ENCODE measurements at places on chromosomes 2 and 18.

GRCh38 chr2:47251404-47251675, 96.2 kb upstream of the STPG4 start:
- no peak for DNase-seq

DNA sequence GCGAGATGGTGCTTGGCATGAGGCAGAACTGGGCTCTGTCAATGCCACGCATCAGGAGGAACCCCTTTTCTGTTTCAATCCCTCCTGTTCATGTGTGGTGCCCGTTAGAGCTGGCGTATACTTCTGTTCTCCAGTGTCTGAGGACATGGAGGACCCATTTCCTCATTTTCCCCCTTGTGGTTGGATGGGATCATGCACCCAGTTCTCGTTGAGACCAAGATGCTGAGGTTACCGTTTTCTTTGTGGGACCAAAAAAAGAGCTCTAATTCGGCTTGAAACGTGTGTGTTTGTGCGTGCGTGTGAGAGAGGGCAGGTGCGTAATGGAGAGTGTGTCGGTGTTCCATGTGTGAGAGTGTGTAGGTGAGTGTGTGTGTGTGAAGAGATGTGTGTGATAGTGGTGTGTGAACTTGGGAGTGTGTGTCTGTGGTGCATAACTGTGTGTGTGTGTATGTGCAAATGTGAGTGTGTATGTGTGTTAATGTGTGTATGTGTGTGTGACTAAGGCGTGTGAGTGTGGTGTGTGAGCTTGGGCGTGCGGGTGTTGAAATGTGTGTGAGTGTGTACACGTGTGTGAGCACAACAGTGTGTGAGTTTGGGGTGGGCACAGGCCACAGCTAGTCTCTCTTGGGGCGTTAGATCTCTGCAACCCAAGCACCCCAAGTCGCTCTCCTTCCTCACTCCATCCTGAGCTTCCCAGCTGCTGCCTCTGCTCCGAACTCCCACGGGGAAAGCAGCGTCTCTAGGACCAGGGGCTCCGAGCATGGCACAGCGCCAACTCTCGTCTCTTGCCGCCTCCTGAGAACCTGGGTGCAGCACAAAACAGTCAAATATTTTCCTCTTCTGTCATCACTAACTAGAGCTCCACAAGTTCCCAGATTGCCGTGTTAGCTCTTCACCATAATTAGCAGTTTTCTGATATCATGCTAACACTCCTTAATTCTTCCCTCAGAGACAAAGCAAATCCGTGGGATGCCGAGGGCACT, 75.8 kb downstream of the LONRF2 start:
- DNase-seq: peak; percentile 13

DNA sequence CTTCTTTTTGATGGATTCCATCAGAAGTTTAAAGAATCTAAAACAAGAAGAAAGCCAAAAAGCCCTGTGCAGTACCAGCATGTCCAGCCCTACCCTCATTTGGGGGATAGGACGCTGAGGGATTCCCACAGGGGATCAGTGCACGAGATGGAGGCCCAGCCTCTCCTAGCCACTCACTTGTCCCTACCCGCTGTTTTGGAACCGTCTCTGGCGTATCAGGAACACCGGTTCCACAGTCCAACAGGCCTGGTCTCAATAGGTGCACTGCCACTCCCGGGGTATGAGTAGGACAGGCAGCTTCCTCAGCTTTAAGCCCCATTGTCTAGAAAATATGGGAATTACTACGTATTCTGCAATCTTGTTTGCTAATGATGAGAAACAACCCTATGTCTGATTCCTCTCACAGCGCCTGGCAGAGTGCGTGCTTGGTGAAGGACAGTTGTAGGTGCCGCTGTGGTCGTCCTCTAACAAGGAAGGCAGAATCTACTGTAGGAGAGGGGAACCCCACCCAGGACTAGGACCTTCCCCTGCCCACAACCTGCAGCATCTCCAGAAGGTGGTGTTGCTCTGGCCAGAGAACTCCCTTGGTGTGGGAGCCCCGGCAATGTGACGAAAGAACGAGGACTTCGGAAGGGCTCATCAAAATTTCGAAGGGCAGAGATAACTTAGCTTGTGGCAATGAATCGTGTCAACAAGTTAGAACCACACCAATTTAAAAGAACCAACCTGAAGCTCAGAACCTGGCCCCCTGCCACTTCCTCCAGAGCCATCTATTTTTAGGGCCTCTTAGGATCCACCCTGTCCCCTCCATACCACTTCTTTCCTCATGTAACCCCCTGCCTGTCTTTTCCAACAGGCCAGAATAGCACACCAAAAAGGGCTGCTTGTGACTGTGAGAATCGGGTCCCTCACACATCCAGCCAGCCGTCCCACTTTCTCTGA, 71.7 kb downstream of the POLR1A start:
- DNase-seq: no peak

DNA sequence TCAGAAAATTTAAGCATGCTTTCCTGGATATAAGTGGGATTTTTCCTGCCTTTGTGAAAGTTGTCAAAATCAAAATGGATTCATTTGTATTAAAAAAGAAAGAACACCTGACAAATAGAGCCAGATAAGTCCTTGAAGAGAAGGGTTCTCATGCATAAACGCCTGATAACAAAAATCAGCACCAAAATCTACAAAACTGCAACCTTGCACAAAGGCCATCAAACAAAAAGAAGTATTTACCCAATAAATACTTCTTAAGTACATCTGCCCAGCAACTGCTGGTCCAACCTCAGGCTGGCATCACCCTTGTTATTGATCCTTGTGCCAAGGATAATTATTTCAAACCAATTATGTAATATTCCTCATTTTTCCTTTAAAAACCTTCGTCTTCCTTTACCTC, 315.9 kb downstream of the GPD2 start:
- DNase-seq: no peak

- DNase-seq: no peak
Observed at GRCh38 chr2:172342611-172343010, 84.8 kb upstream of the ITGA6 start.

DNA sequence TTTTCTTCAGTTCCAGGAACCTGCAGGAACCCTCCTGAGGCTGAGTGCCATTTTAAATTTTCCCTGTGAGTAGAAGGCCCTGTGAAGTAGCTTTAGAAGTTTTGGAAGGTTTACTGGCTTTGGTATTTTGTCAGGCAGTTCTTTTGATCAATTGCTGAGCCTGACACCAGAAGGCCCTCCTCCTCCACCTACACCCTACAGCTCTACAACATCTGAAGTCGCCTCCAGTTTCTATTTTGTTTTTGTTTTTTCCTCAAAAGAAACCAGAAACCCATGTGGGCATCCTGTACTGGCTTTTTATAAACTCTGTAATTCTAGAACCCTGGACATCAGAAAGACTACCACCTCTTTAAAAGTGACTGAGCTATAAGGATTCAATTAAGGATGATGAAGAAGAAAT, 153.7 kb downstream of the NRXN1 start:
- DNase-seq: no peak

GRCh38 chr18:26215247-26215970, 10.8 kb upstream of the TAF4B start:
- DNase-seq: peak; percentile 39

DNA sequence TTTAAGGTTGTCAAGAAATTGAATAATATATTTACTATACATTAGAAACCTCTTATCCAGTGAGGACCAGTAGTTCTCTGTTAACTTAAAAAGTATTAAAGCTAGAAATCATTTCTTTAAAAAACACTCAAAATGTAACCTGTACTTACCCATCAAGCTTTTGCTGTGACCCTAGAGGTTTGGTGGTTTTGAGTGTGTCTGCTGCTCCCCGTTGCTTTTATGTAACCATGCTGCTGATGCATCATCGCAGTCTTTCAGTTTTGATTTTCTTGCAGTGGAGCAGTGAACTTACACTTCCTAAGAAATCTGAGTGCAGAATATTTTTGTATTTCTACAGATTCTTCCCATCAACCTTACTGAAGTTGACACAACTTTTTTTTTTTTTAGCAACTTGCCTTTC, 34.2 kb downstream of the MRPS9 start:
- no peak for DNase-seq

- DNase-seq: no peak
Observed at GRCh38 chr2:174063492-174064092, 98.4 kb upstream of the SP3 start.

DNA sequence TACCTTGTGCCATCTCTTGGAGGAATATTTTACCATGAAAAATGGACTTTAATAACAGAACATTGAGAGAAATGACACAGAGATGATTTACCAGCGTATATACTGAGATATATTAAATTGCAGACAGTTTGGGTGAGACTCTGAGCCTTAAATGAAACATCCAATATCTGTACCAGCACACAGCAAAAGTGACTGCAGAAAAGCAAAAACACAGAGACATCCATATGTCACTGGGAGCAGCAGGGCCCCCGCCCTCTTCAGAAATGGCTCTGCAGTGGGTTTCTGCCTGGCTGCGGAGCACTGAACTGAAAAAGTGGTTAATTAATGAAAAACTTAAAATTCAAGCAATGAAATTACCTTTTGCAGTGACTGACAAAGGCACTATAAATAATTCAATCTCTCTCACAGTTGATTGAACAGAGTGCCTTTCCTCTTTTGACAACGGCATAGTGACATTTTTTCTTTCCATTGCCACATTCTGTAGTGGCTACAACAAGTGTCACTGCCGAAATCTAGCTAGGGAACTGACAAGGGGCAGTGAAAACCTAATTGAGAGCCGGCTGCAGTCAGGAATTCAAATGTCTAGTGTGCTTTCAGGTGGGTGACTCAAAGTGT, 353.4 kb downstream of the ALK start:
- DNase-seq: no peak

GRCh38 chr2:52473526-52473925, 1294.1 kb upstream of the CHAC2 start:
- no peak for DNase-seq

DNA sequence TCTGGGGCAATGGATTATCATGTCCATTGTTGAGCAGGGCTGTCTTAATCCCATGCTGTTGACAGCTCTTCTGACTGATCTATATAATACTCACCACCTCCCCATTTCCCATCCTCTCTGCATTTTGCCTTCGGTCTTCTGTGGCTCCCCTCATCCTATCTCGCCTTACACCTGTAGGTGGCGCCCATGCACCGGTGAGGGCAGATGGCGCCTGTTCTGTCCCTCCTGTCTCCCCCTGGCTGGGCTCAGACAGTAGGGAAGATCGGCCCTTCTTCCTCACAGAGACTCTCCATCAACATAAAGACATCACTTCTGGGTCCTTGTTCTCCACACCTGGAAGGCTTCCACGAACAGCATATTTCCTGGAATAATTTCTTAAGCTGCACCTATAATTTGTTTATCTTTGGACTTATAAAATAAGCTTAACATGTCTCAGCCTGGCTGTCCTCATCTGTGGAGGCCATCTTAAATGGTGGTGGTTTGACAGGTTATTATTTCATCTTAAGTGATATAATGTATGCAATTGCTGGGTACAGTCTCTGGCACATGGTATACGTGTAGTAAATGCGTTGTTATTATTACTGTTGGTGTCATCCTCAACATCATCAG, 10.9 kb upstream of the CDH20 start:
- peak; percentile 6 for DNase-seq

DNA sequence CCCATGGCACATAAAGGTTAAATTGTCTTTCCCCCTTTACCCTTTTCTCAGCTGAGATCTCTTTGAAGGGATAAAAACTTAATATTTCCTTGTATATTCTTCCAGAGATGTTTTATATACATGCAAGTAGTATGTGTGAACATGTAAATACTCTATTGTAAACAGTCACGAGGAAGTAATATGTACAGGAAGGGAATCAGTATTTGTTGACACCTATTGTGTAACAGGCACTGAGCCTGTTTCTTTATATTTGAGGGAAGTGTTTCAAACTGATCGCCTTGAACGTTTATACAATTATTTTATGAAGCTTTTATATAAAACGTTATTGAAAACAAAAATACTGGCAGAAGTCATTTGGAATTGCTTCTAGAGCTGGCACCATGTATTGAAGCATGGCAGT, 13.2 kb downstream of the RALBP1 start:
- DNase-seq: no peak

- DNase-seq: no peak
Observed at GRCh38 chr2:38932586-38932985, 42.9 kb downstream of the ARHGEF33 start.

- DNase-seq: peak; percentile 95
Observed at GRCh38 chr2:74482801-74483674, at the start of the genes CCDC142 and TTC31. Gene CCDC142 (minus strand): TSS chr2:74482998. CDS start chr2:74482837, 161 bp downstream. Gene TTC31 (plus strand): TSS chr2:74483081. CDS start chr2:74483096, 15 bp downstream.

DNA sequence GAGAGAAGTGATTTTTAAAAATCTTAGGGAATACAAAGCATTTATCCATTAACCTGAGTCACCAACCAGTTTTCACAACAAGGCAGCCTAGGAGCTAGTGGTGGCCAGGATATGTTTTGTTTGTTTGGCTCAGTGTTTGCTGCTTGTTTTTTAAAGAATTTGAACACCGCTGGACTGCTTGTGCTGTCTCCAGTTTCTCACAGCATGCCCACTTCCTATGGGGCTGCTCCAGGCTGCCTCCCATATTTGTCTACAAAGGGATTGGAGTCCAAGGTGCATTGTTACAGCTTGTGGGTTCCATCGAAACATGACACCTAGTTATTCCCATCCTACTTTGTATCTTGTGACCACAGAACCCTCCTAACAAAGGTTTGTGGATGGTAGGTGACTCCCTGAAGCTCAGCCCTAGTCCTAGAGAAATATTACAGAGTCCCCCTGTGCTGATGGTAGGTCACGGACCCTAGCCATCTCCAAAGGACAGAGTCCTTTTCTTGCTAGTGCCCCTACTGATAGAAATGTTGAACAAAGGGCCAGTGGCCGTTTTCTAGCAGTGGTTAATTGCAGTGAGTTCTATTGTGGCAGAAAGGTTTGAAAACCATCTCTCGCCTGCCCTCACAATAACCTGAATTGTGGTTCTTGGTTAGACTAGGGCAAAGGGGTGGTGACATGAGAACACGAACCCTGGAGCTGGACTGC, 23.2 kb downstream of the GPR39 start:
- no peak for DNase-seq

- DNase-seq: no peak
Observed at GRCh38 chr2:195850764-195851163, 193.7 kb downstream of the SLC39A10 start.

GRCh38 chr2:213104092-213104902, 47.1 kb downstream of the IKZF2 start:
- no peak for DNase-seq

GRCh38 chr2:239344857-239345216, 56.0 kb downstream of the HDAC4 start:
- DNase-seq: no peak

GRCh38 chr2:180205621-180206235, 198.6 kb upstream of the CWC22 start:
- DNase-seq: no peak

- DNase-seq: no peak
Observed at GRCh38 chr2:120653046-120653445, 82.6 kb upstream of the GLI2 start.

GRCh38 chr2:100571668-100572067, 8.9 kb downstream of the PDCL3 start:
- no peak for DNase-seq

DNA sequence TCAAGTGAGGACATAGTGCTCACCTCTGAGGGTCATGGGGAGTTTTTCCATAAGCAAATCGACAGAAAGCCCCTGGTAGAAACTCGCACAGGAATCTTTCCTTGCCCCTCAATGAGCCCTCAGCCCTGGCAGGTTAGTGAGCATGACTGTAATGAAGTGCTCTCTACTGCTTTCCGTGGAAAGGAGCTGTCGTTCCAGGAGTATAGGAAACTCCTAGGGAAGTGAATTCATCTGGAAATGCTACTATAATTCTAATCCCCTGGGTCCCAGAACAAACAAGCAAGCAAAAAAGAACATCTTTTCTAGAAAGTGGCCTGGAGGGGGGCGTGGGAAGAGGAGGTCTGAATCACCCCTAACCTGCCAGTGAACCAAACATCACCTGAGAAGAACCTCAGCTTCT, 18.1 kb downstream of the BCL2L11 start:
- no peak for DNase-seq

- no peak for DNase-seq
Observed at GRCh38 chr2:186962085-186962747, 113.2 kb upstream of the ZSWIM2 start.

GRCh38 chr2:72936660-72937355, 19.5 kb downstream of the EMX1 start:
- no peak for DNase-seq
